SJSA1 (cell line): ENCODE measurements at places on chromosomes 7 and 10. TPM values are rescaled to one million over a fixed set of nuclear protein-coding genes. Genes with fewer than 3 reads are reported as not detected.

Gene GPNMB
- total RNA-seq = 0.75 and 1.1 TPM in 2 replicates

Gene PPP1R3C
- 7.8 and 13.4 TPM in 2 replicates for total RNA-seq

Gene ACSM6
- not detected in 2 replicates for total RNA-seq

GRCh38 chr10:22658745-22659410 lies 55.5 kb downstream of the PIP4K2A start:
- DNase-seq = no peak

- DNase-seq = peak; percentile 25
These were observed 58.3 kb upstream of the COMTD1 start for GRCh38 chr10:75294031-75294437.

GRCh38 chr7:47520406-47520805 lies 61.5 kb downstream of the TNS3 start:
- DNase-seq = no peak

GRCh38 chr7:55523366-55523765 lies 48.9 kb downstream of the VOPP1 start:
- no peak for DNase-seq

DNA sequence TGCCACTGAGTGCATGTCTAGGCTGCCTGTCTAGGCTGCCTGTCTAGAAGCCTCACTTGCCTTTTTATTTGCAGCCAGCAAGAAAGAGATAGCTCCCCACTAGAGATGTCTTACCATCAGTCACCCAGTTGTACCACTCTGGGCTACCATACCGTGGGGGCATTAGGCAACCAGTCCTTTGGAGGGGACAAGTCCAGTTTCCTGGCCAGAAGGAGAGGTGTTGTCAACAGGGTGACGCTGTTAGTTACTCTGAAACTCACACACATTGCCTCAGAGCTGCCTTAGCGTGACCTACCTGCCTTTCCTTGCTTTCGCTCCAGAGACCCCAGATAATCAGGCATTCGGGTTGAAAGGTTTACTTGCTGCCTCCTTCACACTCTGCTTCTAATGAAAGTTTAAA lies 155.4 kb downstream of the CELF2 start:
- DNase-seq = no peak

GRCh38 chr10:73650537-73651331 lies 5.1 kb downstream of the SYNPO2L start:
- no peak for DNase-seq
